K562 (cell line): ENCODE measurements at places on chromosomes 6 and 20. TPM values are rescaled to one million over a fixed set of nuclear protein-coding genes. Genes with fewer than 3 reads are reported as not detected.

- DNase-seq = peak; percentile 60
Measured at GRCh38 chr20:577167-577791, 32.8 kb downstream of the TCF15 start.

SSTR4 gene
- not detected in 2 replicates for total RNA-seq

NOP56 gene
- 393 and 397 TPM in 2 replicates for total RNA-seq

- DNase-seq = no peak
Measured at GRCh38 chr6:120384671-120385070, 949.6 kb downstream of the TBC1D32 start.

RSPO4 gene
- 0.09 TPM in 1 of 2 replicates, not detected in the other for total RNA-seq

DNA sequence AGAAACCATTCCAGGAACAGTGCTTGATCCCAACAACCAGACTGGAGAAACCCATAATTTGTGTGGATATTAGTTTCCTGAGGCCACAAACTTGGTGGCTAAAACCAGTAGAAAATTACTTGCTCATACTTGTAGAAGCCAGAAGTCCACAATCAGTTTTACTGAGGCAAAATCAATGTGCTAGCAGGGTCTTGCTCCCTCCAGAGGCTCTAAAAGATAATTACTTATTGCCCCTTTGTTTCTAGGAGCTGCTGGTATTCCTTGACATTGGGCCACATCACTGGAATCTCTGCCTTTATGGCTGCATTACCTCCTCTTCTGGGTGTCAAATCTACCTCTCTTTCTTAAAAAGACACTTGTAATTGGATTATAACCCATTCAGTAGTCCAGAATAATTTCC is 142.2 kb upstream of the SAMD5 start:
- DNase-seq = no peak

DNA sequence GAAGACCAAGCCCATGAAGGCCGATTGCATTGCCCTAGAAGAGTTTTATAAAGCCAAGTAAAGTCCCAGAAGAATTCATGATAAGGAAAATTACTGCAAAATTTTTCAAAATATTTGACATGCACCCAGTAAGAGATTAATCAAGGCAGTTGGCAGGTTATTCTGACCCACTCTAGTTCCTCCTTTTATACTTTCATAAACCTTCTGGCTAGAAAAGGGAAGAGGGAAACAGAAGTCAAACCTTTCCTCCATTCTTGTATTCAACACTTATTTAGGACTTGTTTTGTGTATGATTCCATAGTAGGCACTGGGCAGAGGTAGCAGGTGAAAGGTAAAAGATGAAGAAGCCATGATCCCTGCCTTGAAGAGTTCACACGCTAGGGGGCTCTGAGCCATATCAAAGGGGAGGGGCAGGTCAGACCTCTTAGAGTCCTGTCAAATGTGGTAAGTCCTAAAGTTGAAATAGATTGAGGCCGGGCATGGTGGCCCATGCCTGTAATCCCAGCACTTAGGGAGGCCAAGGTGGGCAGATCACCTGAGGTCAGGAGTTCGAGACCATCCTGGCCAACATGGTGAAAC is 85.4 kb downstream of the NDUFAF5 start:
- peak; percentile 14 for DNase-seq

DNA sequence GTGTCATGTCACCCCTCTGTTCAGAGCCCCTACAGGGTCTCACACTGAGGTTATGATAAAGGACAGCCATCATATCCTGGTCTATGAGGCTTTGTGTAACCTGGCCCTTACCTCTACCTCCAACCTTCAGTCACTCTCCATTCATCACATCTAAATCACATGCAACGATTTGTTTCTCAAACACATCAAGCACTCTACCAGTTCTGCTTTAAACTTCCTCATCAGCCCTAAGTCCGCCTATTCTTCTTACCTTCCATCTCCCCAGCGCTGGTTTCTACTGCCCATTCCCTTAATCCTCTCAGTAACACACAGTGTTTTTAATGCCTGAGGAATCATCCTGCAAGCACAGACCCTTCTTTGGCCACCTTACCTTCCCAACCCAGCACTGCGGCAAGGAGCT is 17.9 kb upstream of the BACH2 start:
- no peak for DNase-seq

SNPH gene
- 3.9 TPM in 2 replicates for total RNA-seq

GRCh38 chr6:16056263-16056870 is 72.5 kb upstream of the MYLIP start:
- DNase-seq = no peak

FAM217A gene
- total RNA-seq = not detected in 2 replicates

SPATA25 gene
- 0.49 and 0.95 TPM in 2 replicates for total RNA-seq

DNA sequence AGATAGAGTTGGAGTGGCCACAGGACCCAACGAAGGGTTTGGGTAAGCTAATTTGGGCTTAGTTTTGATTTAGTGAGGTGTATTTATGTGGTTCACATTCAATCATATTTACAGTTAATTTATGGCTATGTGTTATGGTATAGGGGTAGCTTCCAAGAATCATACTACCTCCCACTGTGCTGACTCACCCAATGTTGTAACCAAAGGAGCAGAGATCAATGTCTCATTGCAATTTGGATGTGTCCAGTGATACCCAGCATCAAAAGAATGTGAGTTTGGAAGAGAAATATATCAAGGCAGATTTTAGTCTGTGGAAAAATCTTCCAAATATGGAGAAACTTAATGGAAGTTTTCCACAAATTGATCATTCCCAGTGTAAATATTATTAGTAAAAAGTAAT is 25.3 kb upstream of the SMIM8 start:
- DNase-seq = no peak

DNA sequence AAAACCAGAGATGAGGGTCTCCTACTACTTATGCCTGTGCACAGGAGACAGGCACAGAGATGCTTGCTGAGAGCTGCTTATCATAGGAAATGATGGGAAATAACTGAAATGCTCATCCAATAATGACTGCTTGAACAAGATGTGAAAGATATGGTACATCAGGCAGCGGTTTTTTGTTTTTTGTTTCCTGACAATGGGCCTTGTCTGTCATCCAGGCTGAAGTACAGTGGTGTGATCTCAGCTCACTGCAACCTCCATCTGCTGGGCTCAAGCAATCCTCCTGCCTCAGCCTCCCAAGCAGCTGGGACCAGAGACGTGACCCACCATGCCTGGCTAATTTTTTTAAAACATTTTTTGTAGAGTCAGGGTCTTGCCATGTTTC is 1.2 kb upstream of the RIPOR3 start:
- DNase-seq = no peak

DNA sequence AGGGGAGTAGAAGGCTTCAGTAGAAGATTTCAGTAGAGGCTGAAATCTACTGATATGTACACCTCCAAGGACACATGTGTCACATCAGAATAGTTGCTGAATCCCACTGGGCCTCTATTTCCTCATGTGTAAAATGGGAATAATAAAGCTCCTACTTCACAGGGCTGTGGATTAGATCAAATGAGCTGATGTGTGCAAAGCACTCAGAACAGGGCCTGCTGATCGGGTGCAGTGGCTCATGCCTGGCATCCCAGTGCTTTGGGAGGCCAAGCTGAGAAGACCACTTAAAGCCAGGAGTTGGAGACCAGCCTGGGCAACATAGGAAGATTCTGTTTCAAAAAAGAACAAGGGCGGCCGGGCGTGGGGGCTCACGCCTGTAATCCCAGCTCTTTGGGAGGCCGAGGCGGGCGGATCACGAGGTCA is 8.1 kb upstream of the AP5S1 start:
- no peak for DNase-seq

MCHR2 gene
- not detected in 2 replicates for total RNA-seq

DNA sequence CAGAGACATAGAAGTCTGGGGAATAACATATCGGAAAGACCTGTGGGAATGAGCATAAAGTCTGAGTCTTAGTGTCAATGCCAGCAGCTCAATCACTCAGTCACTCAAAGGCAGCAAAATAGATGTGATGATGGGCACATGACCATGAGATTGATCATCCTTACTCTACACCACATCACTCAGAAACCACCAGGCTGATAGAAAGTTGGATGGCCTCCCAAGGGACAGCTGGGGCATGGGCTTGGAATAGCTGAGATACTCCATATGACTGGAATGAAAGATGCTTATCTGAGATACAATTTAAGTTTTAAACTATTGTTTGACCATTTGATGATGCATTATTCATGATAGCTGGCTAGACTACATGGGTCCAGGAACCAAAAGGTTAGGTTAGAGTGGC is 80.9 kb upstream of the F13A1 start:
- no peak for DNase-seq

DNA sequence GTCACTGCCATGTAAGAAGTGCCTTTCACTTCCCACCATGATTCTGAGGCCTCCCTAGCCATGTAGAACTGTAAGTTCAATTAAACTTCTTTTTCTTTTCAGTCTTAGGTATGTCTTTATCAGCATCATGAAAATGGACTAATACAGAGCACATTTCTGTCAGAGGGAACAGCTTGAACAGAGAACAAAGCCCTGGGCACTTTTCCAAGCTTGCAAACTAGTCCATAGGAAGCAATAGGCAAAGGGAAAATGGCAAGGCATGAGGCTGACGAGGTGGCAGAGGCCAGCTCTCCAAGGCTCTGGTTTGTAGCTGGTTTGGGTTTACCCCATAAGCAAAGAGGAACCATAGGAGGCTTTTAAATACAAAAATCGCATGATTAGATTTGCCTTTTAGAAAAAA is 185.1 kb upstream of the HDDC2 start:
- no peak for DNase-seq

GRCh38 chr20:19682249-19682648 is 75.8 kb upstream of the RIN2 start:
- no peak for DNase-seq

SMOC2 gene
- 1.2 and 1.7 TPM in 2 replicates for total RNA-seq

DNA sequence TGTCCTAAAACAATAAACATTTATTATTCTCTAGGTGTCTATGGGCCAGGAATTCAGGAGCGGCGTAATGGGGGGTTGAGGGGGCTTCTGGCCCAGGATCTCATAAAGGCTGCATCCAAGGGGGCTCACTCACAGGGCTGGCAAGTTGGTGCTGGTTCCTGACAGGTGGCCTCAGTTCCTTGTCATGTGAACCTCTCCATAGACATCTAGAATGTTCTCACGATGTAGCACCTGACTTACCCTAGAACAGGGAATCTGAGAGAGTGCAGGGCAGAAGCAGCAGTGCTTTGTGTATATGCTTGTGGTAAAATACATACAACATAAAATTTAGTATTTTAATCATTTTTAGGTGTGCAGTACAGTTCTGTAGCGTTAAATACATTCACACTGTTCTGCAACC is 57.1 kb downstream of the PHF20 start:
- no peak for DNase-seq

DNA sequence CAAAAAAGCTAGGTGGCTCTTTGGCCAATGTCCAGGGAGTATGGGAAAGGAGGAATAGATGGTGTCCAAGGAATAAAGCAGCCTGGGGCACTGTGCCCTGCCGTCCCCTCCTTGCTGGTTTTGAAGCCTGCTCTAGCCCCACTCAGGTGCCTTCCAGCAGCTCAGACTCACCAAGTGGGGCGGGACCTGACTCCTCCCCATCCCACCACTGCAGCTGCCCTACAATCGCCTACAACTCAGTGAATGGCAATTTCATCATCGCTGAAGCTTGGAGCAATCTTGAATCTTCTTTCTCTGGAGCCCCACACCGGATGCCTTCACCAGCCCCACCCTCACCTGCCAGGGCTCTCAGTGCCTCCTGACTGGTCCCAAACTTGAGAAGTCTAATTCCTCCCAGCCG is 56.4 kb upstream of the NXT1 start:
- no peak for DNase-seq

IPCEF1 gene
- 0.02 and 0.18 TPM in 2 replicates for total RNA-seq

GRCh38 chr20:10218536-10219451 is at the start of gene SNAP25:
TSS of gene SNAP25 (plus strand) at chr20:10218830. CDS start at chr20:10275492, 56,662 bp downstream.
- peak; percentile 74 for DNase-seq

GRCh38 chr6:121711472-121711871 is 276.0 kb downstream of the GJA1 start:
- DNase-seq = no peak

SLC17A2 gene
- total RNA-seq = not detected in 2 replicates

- no peak for DNase-seq
Measured at GRCh38 chr20:4736875-4737274, 15.2 kb downstream of the PRND start.

DNA sequence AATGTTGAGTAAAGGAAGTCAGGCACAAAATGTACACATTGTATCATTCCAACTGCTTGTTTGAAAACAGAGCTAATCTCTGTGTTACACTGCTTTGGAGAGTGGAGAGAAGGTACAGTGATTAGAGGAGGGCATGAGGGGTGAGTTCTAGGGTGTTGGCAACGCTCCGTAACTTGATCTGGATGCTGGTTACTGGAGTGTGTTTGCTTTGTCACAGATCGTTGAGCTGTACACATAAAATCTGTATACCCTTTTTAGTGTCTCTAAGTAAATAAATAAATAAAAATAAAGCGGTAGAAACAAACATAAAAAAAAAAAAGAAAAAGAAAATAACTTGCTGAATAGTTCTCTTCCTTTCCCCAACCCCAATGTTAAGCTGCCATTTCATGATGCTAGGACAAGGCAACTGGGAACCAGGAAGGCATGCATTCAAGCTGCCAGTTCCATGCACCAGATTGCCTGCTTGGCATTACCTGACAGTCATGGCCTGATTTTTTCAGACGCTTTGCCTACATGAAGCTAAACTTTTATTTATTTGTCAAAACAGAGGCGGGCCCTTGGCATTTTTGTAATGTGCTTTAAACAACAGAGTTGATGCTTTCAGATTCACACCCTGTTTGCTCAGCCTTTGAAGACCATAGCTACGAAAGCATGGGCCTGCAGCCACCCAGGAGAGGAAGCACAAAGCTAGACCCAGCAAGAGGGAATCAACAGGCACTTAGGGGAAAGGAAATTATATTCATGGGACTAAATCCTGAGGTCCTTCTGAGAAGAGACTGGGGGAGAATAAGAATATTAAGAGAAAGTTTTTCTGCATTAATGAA is 21.2 kb downstream of the TNFRSF21 start:
- DNase-seq = no peak

GRCh38 chr20:11585752-11586352 is 331.8 kb upstream of the BTBD3 start:
- DNase-seq = no peak

GATA5 gene
- total RNA-seq = 0.49 TPM in 2 replicates

GRCh38 chr6:37205997-37206340 is 36.0 kb downstream of the PIM1 start:
- DNase-seq = no peak

GRCh38 chr6:142444881-142445301 is 143.1 kb downstream of the ADGRG6 start:
- no peak for DNase-seq

LHFPL5 gene
- total RNA-seq = not detected in 2 replicates

GRCh38 chr6:154478021-154478700 is 32.3 kb downstream of the CNKSR3 start:
- DNase-seq = no peak

GRCh38 chr6:53623497-53623896 is 42.1 kb downstream of the KLHL31 start:
- DNase-seq = no peak

- no peak for DNase-seq
Measured at GRCh38 chr20:45341579-45341938, 6.7 kb downstream of the SDC4 start.

PROKR2 gene
- not detected in 2 replicates for total RNA-seq
